Astrocyte (in vitro differentiated cells and primary cell): ENCODE measurements at places on chromosomes 6 and 20. TPM values are rescaled to one million over a fixed set of nuclear protein-coding genes. Genes with fewer than 3 reads are reported as not detected.

Gene NINL
- 7.9 and 10.2 TPM in 2 replicates for total RNA-seq

Gene LAMA5
- 285 and 350 TPM in 2 replicates for total RNA-seq

Gene HLA-DQB1
- total RNA-seq, result 3.7 and 4.1 TPM in 2 replicates

Gene ASIP
- total RNA-seq, result not detected in 2 replicates

- no peak within 1 kb of the TSS for H3K27ac ChIP-seq
- DNase-seq, result peak; percentile 22
- H3K4me1 ChIP-seq, result peaks cover 10% of the 10 kb centered on the region
- H3K4me3 ChIP-seq, result peak within 1 kb of the TSS; percentile 73
Observed at GRCh38 chr6:144149894-144150709, at the start of gene STX11. TSS of gene STX11 (plus strand) at chr6:144150517. CDS start at chr6:144186628, 36,111 bp downstream.

DNA sequence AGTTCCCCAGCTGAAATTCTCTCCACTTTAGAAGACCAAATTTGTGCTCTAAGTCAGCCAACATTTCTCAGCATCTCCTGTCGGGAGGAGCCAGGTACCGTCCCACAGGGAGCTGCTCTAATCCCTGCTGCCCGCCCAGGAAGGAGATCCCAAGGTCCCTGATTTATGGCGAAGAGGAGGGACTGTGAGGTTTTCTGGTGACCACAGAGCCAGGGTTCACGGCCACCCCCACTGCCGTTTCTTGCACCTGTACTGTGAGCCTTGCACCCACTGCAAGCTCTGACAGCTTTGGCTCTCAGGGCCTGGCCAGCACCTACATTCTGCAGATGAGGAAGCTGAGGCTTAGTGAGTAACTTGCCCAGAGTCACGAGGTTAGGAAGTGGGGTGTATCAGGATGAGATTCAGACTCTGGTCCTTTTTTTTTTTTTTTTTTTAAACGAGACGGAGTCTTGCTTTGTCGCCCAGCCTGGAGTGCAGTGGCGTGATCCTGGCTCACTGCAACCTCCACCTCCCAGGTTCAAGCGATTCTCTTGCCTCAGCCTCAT, 34.9 kb downstream of the FOXC1 start:
- no peaks in the 10 kb centered on the region for H3K36me3 ChIP-seq
- no peak overlapping the region for H3K27ac ChIP-seq
- DNase-seq, result no peak
- H3K27me3 ChIP-seq, result no peaks in the 10 kb centered on the region
- no peak overlapping the region for H3K4me3 ChIP-seq
- H3K4me1 ChIP-seq, result no peaks in the 10 kb centered on the region

DNA sequence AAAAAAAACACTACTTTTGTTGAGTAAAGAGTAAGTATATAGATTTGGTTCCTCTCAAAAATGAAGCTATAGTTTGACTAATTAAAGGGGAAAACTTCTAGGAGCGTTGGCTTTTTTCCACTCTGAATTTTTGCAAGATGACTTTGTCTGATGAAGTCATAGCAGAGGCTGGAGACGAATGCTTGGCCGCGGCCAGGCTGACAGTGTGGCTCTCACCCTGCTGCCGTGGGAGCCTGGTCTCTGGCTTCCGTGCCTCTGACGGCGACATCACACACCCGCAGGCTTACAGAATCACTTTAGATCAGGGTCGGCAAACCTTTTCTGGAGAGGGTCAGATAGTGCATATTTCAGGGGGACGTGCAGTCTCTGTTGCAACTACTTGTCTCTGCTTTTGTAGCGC, 145.0 kb downstream of the PHACTR3 start:
- no peaks in the 10 kb centered on the region for H3K36me3 ChIP-seq
- H3K27me3 ChIP-seq, result no peaks in the 10 kb centered on the region

- H3K27me3 ChIP-seq, result no peaks in the 10 kb centered on the region
- H3K4me3 ChIP-seq, result no peak overlapping the region
- H3K27ac ChIP-seq, result peak overlapping the region; percentile 16
- DNase-seq, result no peak
Observed at GRCh38 chr20:51356871-51357270, 185.6 kb downstream of the NFATC2 start.

DNA sequence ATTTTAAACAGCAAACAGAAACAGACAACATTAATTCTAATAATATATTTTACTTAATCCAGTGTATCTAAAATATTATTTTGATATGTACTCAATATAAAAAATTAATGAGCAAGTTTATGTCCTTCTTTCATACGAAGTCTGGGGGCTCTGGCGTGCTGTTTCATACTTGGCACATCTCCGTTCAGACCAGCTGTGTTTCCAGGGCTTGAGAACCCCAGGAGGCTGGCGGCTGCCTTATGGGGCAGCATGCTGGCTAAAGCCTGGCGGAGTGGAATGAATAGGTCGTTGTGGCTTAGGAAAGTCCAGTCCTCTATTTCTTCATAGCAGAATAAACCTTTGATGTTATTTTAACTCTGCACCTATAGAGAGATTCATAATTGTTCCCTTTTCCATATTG, 43.3 kb downstream of the DUSP22 start:
- H3K36me3 ChIP-seq, result no peaks in the 10 kb centered on the region
- no peak for DNase-seq
- no peaks in the 10 kb centered on the region for H3K27me3 ChIP-seq
- H3K4me3 ChIP-seq, result no peak overlapping the region
- no peak overlapping the region for H3K27ac ChIP-seq

GRCh38 chr20:18388860-18389259, 78.0 kb downstream of the DZANK1 start:
- DNase-seq, result peak; percentile 66
- no peak overlapping the region for H3K27ac ChIP-seq
- no peak overlapping the region for H3K4me3 ChIP-seq

DNA sequence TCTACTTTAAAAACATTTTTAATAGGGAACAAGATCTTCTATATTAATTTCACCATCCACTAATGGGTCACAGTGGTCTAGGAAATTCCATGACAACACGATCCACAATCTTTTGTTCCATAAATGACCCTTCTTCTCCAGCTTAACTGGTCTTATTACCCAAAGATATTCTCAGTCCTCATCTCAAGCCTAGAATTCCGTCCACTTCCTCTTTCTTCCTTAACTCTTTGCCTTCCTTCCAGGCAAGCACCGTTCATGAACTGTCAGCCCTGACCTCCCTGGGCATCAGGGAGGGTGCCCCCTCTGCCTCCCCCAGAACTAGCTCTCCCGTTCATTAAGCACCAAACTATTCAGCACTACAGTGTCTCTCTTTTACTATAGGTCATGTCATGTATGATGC, 8.0 kb downstream of the SAYSD1 start:
- no peak overlapping the region for H3K27ac ChIP-seq
- H3K27me3 ChIP-seq, result no peaks in the 10 kb centered on the region
- H3K36me3 ChIP-seq, result peaks cover 4% of the 10 kb centered on the region

GRCh38 chr6:116156405-116157326, 30.7 kb upstream of the COL10A1 start:
- H3K4me3 ChIP-seq, result no peak overlapping the region
- no peaks in the 10 kb centered on the region for H3K27me3 ChIP-seq
- H3K4me1 ChIP-seq, result no peaks in the 10 kb centered on the region

DNA sequence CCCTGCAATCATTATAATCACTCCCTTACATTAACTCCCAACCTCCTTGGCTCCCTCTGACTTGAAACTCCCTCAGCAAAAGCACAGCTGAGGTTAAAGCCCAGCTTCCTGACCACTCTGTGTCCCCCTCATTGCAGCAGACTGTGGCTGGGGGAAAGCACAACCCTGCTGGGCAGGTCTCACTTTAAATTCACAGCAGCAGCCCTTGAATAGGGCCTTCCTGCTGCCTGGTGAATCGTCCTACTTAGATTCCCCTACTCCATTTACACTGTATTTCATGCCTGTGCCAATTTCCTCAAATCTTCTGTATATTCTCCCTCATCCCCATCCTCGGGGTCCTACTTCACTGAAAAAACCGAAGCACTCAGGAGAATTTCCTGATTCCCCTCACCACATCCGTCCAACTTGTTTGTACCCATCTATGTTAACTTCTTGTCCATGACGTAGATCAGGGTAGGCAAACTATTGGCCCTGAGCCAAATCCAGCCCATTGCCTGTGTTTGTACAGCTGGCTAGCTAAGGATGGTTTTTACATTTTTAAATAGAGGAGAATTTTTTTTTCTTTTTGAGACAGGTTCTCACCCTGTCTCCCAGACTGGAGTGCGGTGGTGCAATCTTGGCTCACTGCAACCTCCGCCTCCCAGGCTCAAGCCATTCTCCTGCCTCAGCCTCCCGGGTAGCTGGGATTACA, 31.5 kb upstream of the GCM1 start:
- H3K27ac ChIP-seq, result no peak overlapping the region
- H3K4me3 ChIP-seq, result no peak overlapping the region

GRCh38 chr6:37565267-37566110, 65.8 kb upstream of the CCDC167 start:
- H3K27me3 ChIP-seq, result peaks cover 5% of the 10 kb centered on the region
- H3K36me3 ChIP-seq, result no peaks in the 10 kb centered on the region
- no peak for DNase-seq
- peaks cover 10% of the 10 kb centered on the region for H3K4me1 ChIP-seq
- peak overlapping the region; percentile 61 for H3K4me3 ChIP-seq

GRCh38 chr6:88422831-88423230, 256.7 kb upstream of the CNR1 start:
- H3K27me3 ChIP-seq, result no peaks in the 10 kb centered on the region
- no peaks in the 10 kb centered on the region for H3K4me1 ChIP-seq
- H3K36me3 ChIP-seq, result no peaks in the 10 kb centered on the region
- no peak for DNase-seq

DNA sequence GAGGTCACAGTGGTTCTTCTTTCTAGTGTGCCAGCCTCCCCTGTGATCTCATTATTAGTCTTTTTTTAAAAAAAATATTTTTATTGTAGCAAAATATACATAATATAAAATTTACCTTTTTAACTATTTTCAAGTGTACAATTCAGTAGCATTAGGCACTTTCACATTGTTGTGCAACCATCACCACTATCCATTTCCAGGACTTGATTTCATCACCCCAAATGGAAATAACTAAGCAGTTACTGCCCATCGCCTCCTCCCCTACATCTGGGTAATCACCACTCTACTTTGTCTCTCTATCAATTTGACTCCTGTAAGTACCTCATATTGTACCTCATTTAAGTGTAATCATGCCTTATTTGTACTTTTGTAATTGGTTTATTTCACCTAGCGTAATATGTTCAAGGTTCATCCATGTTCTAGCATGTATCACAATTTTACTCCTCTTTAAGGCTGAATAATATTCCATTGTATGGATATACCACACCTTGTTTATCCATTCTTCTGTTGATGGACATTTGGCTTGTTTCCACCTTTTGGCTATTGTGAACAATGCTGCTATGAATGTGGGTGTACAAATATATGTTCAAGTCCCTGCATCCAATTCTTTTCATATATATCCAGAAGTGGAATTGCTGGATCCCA, 68.6 kb upstream of the FYN start:
- H3K4me3 ChIP-seq, result no peak overlapping the region
- H3K4me1 ChIP-seq, result peaks cover 4% of the 10 kb centered on the region
- no peak for DNase-seq
- no peak overlapping the region for H3K27ac ChIP-seq
- H3K27me3 ChIP-seq, result no peaks in the 10 kb centered on the region

GRCh38 chr6:35725721-35726438, 11.0 kb upstream of the ARMC12 start:
- no peak for DNase-seq
- H3K36me3 ChIP-seq, result no peaks in the 10 kb centered on the region
